Stimulated activated naive CD8-positive, alpha-beta T cell treated with anti-CD3 and anti-CD28 coated beads, Interleukin-15, amount 100 ng/mL, for 72 hours (primary cell): ENCODE measurements at places on chromosomes 16 and 17.

GRCh38 chr17:40022961-40023541 is 7.8 kb downstream of the CSF3 start:
- DNase-seq = no peak

GRCh38 chr16:54152362-54153239 is 134.0 kb downstream of the IRX3 start:
- DNase-seq = no peak

DNA sequence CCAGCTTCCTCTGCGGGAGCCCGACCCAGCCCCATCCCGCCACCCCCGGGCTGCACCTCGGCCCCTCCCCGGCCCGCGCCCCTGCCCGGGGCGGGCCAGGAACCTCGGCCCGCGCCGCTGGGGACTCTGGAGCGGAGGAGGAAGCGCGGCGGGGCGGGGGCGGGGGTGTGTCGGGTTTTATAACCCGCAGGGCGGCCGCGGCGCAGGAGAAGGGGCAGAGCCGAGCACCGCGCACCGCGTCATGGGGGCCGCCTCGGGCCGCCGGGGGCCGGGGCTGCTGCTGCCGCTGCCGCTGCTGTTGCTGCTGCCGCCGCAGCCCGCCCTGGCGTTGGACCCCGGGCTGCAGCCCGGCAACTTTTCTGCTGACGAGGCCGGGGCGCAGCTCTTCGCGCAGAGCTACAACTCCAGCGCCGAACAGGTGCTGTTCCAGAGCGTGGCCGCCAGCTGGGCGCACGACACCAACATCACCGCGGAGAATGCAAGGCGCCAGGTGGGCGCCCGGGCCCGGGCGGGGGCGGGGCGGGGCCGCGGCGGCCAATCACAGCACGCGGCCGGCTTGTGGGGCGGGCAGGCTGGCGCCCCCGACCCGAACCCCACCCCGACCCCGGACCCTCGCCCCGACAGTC is at the start of gene ACE:
ACE (plus strand) TSS at position 208 of the 626 bp plus-strand sequence; CDS start at position 242, 34 bp downstream.
- DNase-seq = peak; percentile 46

- no peak for DNase-seq
These were observed 79.0 kb downstream of the GPRC5B start for GRCh38 chr16:19805459-19806162.

DNA sequence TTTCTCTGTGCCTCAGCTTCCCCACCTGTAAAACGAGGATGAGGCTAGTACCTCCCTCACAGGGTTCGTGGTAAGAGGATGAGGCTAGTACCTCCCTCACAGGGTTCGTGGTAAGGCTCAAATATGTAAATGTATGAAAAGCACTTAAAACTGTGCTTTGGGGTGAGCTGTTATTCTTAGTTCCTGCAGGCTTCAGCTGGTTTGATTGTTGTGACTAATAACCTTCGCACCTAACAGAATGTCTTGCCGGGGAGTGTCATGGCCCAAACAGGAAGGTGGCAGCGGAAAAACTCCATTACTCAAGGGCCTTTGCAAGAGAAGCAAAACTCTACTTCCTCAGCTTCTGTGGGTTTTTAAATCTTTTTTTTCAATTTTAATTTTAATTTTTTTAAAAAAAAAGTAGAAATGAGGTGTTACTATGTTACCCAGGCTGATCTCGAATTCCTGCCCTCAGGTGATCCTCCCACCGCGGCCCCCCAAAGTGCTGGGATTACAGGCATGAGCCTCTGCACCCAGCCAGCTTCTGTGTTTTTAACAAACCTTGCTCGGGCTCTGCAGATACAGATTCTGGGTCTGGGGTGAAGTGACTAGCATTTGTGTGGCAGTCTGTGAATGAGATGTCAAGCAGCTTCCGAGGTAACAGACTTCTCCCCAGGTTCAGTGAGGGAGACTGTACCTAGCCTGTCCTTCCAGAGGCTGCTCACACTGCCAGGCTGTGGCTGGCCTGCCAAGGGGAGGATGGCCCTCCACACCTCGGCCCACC is 103.0 kb downstream of the RAB11FIP4 start:
- DNase-seq = peak; percentile 66

DNA sequence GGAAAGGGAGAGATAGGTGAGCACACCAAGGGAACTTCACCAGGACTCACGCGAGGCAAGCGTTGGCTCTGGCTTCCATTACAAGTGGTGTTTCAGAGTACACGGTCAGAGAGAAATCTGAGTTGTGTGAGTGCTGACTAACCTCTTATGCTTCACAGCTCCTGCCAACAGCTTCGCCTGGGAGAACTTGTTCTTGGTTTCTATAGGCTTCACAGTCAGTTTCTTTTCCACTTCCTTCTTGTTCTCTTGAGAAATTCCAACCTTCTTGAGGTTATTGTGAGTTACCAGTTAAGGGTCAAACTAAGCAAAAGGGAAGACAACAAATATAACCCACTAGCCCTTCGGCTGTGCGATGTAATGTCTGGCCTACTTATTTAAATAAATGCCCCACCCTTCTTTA is 18.9 kb downstream of the PSME3IP1 start:
- DNase-seq = no peak

DNA sequence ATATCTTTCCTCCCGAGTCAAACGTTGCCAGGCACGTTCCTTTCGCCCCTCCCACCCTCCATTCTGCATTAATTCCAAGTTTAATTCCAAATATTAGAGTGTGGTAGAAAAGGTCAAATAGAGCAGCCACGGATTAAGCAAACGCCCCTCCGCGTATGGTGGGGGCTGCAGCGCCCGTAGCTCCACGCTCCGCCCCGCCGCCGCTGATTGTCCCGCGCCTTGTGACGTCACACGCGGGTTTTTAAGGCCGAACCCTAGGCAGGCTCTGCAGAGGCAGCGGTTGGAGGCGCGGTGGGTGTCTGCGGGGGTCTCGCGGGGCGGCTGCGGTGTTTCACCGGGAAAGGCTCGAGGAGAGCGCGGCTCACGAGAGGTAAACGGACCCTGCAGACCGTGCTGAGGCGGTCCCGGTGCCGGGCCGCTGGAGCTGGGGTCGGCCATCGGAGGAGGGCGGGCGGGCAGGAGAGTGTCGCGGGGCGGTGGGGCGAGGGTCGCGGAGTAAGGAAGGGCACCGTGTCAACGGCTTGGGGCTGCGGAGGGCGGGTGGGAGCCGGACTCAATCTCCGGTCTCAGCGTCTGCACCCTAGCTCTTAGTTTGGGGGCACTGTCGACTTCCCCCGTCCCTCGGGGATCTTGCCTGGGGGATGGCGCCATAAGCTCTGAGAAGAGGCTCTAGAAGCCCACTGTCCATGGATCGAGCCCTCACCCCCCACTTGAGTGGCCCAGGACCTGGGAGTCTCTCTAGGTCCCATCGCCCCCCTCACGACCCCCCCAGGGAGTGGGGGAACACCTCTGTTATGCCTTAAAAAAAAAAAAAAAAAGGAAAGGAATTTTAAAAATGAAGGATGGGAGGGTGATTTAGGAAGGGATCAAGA is at the start of gene ARL4D:
ARL4D (plus strand) TSS at position 270 of the 872 bp plus-strand sequence. CDS start 740 bp downstream, outside the sequence.
- DNase-seq = peak; percentile 78
